Stimulated activated CD4-positive, alpha-beta T cell treated with anti-CD3 and anti-CD28 coated beads, TNF-alpha, amount 100 ng/mL, for 48 hours (primary cell): ENCODE measurements at places on chromosomes 6 and 20.

DNA sequence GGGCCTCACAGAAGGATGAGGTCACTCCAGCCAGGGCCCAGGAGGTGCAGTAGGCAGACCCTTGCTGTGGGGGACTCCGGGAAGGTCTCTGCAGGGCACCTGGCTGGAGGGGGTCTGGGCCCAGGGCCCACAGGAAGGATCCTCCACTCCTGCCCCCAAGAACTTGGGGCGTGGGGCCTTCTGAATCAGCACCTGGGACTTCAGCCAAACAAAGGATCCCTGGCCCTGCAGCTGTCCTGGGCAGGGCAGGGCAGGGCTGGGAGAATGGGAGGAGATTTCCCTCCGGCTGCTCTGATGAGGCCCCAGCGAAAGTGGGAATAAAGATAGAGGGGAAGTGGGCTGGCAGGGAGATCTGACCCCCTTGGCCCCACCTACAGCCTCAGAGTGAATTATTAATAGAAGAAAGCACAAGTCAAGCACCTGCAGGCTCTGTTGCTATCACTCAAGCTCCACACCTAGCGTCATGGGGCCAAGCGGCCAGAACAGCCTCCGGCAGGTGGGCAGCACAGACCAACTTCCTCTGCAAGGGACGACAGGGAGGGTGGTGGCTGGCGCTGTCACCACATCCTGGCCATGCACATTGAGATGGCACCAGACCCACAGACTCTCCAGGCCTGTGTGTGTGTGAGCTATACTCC, 61.6 kb upstream of the MRPS10 start:
- no peak for DNase-seq

DNA sequence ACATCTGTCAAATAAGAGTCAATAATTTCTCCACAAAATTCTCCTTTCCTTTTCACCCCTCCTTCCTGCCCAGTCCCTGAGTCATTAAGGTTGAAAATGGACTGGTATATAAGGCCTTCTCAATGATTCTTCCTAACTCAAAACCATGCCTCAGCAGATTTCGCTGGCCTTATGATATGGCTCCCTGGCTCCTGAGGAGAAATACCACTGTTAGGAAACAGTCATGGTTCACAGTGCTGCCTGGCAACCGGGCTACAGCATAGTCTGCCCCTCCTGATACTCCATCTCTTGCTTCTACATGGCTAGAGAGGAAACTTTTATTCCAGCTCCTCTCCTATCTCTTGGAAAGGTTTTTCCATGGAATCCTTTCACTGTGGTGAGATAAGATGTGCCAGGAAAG, 4.7 kb downstream of the UBE2J1 start:
- DNase-seq, result no peak

GRCh38 chr6:134419716-134420115, 101.8 kb upstream of the SGK1 start:
- DNase-seq, result no peak

- DNase-seq, result peak; percentile 36
These were observed 1.9 kb downstream of the PPP1R18 start for GRCh38 chr6:30684386-30685156.

- no peak for DNase-seq
These were observed 512.4 kb downstream of the CD83 start for GRCh38 chr6:14630016-14630415.
